ENCODE measurements at places on chromosomes 1 and 21.

DNA sequence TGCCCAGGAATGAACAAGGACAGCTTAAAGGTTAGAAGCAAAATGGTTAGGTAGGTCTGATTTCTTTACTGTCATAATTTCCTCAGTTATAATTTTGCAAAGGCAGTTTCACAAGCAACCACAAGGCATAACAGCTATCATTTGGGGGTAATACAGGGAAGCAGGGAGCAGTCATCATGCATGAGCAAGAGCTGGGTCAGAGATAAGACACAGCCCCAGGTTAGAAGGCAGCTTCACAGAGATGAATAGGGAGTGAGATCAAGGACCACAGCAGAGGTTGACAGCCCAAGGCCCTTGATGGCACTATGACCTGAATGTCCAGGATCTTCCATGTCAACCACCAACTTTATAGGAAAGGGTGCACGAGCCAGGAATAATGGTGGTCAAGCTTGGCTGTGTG, 9.0 kb upstream of the CSRP1 start:
- DNase-seq: no peak

DNA sequence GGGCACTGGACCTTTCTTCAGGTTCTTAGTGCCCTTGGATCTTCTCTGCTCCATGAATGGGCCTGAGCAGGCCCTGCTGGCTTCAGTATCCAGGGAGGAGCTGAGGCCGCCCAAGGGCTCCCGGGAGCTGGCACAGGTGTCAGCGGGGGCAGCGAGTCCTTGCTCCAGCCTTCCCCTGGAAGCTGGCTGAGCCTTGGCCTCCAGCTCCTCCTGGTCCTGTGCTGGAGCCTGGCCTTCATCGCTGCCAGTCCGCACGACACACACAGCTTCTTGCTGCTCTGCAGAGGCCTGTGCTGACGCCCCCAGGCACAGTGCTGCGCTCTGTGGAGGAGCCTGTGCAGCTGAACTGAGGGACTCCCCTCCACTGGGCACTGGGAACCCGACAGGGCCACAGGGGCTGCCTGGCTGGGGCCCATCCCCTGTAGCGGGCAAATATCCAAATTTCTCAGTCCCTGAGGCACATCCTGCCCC, 1.7 kb downstream of the SPOCD1 start:
- no peak for DNase-seq

DNA sequence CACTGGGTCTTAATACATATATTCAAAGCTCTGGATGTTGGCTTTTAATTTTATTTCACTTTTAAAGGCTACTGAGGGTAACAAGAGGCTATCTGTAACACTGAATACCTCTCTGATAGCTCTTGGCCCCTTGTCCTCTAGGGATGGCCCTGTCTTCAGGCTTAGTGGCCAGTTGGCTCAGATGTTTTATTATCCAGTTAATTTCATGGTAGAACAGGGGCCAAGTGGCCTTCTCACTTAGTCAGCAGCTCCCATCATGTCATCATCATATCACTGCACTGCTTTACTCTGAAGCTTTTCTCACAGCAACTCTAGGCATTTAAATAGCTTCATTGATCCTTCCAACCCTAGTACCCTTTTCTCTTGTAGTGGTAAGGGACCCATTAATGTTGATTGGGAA, 40.2 kb upstream of the MACF1 start:
- DNase-seq: no peak

- no peak for DNase-seq
Observed at GRCh38 chr1:115911294-115911693, 65.0 kb upstream of the SLC22A15 start.

- DNase-seq: no peak
Observed at GRCh38 chr1:93171549-93172034, 8.6 kb downstream of the TMED5 start.

DNA sequence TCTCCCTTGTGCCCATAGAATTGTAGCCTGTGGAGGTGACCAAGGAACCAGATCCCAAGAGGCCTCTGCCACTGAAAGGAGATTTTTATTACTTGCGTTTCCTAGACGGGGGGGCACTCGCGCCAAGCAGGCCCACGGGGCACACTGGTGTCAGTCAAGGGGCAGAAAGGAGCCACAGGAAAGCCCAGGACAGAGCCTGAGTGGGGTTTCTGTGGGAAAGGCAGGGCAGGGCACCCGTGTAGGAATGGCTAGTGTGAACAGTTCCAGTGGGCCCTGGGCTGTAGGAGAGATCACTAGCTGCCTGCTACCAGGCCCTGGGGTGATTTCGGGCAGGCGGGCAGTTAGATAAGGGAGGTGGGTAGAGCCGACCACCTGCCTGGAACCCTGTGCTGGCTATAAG, 70.8 kb downstream of the ADARB1 start:
- no peak for DNase-seq

DNA sequence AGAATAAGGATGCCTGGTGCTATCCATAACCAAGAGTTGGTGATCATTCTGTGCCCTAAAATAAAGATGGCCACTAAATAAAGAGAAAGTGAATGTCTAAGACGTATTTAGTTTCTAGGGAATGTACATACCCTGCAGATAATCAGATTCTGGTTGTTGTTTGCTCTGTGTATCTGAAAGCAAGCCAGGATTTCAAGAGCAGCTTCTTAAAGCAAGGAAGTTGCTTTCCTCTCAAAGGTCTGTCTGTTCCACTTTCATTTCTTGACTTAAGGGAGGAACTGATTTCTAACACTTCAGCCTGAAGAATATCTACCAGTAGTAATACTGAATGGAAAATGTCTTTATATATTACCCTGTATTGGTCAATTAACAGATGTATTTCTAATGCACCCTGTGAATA, 88.8 kb downstream of the KIF1B start:
- DNase-seq: no peak

GRCh38 chr1:34360574-34360973, 183.9 kb downstream of the C1orf94 start:
- no peak for DNase-seq

GRCh38 chr1:78884685-78885452, 121.7 kb downstream of the ADGRL4 start:
- DNase-seq: no peak

DNA sequence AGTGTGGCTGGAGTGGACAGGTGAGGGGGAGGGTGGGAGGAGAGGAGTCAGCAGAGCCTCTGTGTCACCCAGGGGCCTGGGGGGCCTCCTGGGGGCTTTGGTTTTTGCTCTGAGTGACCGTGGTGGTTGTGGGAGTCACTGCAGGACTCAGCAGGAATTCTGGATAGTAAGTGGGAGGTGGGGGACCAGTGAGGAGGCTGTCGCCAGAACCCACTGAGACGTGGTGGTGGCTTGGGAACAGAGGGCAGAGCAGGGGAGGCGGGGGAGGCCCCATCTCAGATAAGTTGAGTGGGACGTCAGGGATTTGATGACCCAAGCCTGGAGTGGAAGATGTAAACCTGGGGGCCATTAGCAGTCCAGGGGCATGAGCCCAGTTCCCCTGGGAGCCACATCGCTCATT, 123.2 kb upstream of the WNT4 start:
- no peak for DNase-seq

GRCh38 chr1:78036450-78036849, 9.3 kb upstream of the GIPC2 start:
- no peak for DNase-seq

DNA sequence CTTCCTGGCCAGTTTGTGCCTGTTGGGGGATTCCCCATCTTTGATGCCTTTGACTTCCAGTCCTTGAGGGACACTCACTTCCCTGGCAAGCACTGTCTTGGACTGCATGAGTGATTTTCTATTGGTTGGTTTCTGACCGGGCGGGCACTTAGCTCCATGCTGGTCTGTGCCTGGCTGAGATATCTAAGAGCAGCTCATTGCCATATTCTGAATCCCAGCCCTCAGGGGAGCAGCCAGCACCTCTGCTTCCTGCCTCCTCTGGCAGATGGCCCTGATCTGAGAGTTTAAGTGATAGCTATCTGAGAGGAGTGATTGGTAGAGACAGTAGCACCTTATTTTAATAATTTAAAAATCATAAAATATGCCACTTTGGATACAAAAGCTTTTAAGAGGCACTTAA, 52.5 kb downstream of the DISC1 start:
- peak; percentile 64 for DNase-seq

GRCh38 chr1:113676524-113676923, 82.8 kb downstream of the PHTF1 start:
- DNase-seq: no peak

DNA sequence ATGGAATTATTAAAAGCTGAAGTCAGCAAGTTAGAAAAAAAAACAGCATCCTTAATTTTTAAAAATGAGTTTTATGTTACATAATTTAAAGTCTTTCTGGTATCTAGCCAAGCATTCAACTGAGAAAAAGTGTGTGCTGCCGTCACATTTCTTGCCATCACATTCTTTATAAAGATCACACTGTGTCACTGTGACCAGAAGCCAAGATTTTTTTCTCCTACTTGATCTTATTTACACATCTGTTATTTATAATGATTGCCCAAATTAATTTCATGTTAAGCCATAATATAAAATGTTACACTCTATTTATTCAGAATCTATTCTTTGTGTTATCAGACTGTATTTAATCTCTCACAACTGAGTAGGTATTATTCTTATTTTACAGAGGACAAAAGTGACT, 1603.7 kb downstream of the PLA2G4A start:
- DNase-seq: no peak

DNA sequence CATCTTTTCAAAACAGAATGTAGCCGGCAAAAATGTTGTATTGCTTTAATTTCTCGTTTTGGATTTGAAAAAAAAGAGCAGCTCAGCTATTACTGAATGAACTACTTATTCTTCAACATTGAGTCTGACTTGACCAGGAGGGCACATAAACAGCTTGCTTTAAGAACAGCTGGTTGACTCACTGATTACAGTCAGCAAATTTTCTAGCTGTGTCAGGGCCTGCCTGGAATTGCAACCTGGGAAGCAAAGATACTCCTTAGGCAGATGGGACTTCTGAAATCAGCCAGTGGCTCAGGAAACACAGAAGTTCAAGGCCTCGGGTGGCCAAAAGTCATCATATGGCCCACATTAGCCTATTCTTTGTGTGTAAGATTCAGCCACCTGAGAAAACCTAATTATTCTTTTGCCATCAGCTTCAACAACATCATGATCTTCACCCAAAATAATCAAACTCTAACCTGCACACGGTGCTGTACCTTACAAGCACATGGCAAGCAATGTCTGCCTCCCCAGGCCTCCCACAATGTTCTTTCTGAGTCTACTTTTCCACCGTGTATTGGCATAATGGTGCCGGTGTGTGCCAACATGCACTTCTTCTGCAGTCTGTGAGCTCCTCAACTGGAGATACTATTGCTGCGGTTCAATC, 307.2 kb downstream of the HHIPL2 start:
- DNase-seq: peak; percentile 13

- DNase-seq: no peak
Observed at GRCh38 chr1:30818568-30819243, 61.1 kb upstream of the LAPTM5 start.

- DNase-seq: no peak
Observed at GRCh38 chr1:43357251-43357650, 1.5 kb upstream of the CDC20 start.

DNA sequence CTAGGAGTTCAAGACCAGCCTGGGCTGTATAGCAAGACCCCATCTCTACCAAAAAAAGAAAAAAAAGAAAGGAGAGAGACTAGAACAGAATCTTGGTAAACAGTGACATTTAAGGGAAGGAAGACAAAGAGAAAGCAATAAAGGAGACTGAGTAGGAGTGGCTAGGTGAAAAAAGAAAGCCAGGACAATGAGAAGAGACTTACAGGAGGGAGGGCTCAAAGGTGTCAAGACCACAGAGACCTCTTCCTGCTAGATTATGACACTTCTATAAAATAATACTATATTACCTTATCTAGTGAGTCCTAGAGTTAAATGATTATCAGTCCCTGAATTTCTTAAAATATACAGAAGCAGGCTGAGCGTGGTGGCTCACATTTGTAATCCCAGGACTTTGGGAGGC, 10.1 kb upstream of the EPRS1 start:
- no peak for DNase-seq

GRCh38 chr1:25704267-25704691, 87.7 kb downstream of the MAN1C1 start:
- DNase-seq: no peak

Measured in NCI-H1436 (cell line).